ENCODE measurements at places on chromosomes 7 and 10.

- no peak for DNase-seq
Observed at GRCh38 chr7:55427800-55428199, 62.7 kb downstream of the LANCL2 start.

GRCh38 chr10:62025134-62025794 lies 123.8 kb downstream of the ARID5B start:
- DNase-seq = no peak

- DNase-seq = no peak
Observed at GRCh38 chr7:55641811-55642210, 69.5 kb upstream of the VOPP1 start.

- DNase-seq = no peak
Observed at GRCh38 chr10:117413928-117414618, 38.8 kb upstream of the PDZD8 start.

DNA sequence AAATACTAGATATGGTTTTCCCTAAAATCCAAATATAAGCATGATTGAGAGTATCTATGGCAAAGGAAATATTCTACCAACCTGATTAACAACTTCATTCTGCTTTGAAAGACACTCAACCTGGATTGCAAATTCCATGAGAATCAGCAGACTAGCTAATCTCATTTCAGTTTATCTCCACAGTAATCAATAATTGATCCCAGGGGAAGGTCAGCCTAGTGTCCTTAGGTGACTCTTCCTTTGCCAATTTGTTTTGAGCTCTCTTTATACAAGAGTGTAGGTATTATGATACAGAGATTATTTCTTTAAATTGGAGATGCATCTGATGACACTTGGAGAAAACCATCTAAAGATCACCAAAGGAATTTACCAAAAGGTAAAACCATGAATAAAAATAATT lies 100.3 kb downstream of the GRM8 start:
- no peak for DNase-seq

DNA sequence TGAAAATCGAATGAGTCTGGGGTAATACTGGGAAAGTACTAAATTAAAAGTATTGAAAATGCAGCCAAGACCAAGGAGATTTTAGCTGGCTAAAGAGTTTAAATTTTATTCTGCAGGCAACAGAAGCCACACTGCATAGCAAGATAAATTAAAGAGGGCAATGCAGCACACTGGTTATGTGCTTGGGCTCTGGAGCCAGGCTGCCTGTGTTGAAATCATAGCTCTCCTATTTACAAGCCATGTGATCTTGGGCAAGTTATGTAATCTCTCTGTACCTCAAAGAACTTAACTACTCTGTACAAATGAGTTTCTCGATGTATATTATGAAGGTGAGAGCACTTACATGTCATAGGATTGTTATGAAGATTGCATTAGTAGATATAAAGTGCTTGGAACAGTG lies 9.9 kb downstream of the SLC25A13 start:
- DNase-seq = no peak

- no peak for DNase-seq
Observed at GRCh38 chr7:106329408-106329807, 44.6 kb upstream of the NAMPT start.

DNA sequence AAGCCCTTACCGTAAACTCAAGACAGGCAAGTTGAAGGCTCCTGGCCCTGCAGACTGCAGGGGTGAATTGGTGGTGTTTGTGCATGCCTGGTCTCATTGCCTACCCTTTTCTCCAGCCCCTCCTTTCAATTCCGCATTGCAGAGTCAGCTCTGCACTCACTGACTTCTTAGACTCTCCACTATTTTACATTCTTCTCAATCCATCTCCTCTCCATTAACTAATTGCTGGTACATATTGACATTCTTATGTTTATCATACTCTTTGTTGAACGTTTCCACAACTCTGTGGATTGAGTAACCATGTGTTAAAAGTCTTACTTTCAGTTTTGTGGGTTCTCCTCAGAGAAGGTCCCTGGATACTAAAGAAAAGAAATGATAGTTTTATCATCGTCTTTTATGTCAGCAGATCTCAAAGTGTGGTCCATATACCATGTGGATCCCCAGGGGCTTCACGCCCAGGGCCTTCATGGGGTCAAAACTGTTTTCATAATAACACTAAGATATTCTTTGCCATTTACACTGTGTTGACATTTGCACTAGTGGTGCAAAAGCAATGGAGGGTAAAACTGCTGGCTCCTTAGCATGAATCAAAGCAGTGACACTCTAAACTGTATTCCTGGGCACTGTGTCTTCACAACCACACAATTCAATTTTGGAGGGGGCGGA lies 135.4 kb upstream of the FZD1 start:
- no peak for DNase-seq

GRCh38 chr10:62728479-62728878 lies 76.0 kb upstream of the ADO start:
- DNase-seq = no peak

- no peak for DNase-seq
Observed at GRCh38 chr10:96208946-96209345, 62.4 kb downstream of the BLNK start.

DNA sequence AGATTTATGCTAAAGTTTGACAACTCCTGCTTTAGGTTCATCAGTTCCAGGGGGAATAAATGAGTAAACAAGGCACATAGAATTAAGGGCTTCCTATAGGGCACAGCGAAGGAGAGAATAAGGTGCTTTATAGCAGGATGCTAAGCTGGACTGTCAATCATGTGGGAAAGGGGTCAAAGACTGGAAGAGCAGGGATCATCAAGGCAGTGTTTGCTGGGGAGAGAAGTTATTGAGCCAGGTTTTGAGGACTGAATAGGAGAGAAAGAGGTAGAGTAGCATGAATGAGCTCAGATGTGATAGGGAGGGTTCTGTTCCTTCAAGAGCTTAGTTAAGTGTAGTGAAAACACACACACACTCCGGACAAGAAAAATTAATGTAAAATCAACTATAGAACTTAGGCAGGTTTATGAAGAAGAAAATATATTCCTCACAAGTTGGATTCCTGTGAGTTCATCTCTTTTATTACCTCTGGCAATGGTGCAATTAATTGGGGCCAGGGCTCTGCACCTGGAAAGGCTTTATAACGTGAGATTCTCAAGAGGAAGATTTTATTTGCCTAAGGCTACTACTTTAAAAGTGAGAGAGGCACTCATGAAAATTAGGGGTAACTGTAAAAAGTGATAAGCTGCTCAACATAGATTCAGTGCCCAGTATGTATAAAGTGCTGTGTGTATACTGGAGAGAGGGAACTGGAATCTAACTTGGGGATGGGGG lies 222.4 kb downstream of the AUTS2 start:
- no peak for DNase-seq

GRCh38 chr10:95675403-95676116 lies 18.2 kb downstream of the TCTN3 start:
- no peak for DNase-seq

GRCh38 chr7:15889507-15889906 lies 203.0 kb upstream of the MEOX2 start:
- peak; percentile 60 for DNase-seq

DNA sequence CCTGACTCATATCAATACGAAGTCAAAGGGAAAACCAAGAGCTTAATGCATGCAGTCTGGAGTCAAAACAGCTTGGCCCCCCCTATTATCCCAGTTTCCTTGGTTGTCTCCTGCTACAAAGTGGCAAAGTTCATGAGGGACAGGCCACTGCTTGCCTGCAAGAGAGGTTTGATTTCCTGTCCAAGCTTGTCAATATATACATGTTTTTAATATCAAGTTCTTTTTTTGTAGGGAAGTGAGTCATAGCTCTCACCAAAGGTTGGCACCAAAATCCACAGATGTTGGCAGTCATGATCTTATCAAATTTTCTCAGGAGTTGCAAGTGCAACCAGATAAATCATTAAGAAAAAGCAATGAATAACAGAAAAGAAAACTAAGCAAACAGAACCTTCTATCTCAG lies 176.8 kb downstream of the COBL start:
- DNase-seq = no peak

- DNase-seq = no peak
Observed at GRCh38 chr7:4068286-4068685, 613.8 kb upstream of the FOXK1 start.

DNA sequence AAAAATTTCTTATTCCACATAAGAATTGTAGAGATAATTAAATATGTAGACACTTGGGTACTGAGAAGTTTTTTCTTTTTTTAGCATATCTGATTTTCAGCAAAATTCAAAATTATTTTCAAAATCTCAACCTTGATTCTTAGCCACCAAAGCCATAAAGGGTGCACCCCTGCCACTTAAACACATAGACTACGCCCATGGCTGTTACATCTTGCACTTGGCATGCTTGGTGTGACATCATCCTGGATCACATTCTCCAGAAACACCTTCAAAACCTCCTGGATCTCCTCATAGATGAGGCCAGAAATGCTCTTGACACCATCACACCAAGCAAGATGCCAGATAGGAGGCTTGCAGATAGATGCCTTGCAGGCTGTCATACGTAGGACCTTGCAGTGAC lies 89.1 kb upstream of the KLF14 start:
- DNase-seq = no peak

DNA sequence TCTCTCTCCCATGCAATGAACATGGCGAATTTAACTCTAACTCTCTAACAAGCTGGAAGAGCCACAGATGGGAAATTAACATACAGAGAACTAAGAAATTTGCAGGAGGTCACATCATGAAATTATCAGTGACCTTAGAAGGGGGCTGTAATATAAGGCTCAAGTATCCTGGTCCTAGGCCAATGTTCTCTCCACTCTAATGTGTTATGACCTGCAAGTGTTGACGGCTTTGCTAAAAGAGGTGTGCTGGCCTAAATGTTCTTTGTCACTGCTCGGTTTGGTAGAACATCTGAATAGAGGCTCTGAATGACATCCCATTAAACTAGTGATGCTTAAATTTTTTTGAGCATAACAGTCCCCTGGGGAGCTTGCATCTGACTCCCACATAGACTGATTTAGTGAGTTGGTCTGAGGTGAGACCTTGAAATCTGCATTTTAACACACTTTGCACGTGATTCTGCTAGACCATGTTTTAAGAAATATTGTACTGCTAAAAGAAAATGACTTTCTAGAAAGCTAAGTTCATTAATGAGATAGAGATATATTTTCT lies 129.3 kb downstream of the GFRA1 start:
- DNase-seq = no peak

- no peak for DNase-seq
Observed at GRCh38 chr10:130246113-130246512, 109.9 kb downstream of the GLRX3 start.

GRCh38 chr10:132162021-132162531 lies 24.7 kb upstream of the DPYSL4 start:
- no peak for DNase-seq

DNA sequence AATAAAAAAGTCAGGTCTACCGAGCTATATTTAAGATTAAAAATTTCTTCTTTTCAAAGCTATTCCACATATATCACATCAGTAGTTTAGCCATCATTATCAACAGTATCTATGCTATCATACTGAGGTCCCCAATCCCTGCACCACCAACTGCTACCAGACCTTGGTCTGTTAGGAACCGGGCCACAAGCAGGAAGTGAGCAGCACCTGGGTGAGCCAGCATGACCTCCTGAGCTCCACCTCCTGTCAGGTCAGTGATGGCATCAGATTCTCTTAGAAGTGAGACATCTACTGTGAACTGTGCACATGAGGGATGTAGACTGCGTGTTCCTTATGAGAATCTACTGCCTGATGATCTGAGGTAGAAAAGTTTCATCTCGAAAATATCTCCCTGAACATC lies 632.1 kb upstream of the KCND2 start:
- no peak for DNase-seq

GRCh38 chr10:1059902-1060301 lies 3.7 kb downstream of the WDR37 start:
- DNase-seq = no peak

GRCh38 chr7:116828281-116828680 lies 34.1 kb upstream of the CAPZA2 start:
- no peak for DNase-seq

DNA sequence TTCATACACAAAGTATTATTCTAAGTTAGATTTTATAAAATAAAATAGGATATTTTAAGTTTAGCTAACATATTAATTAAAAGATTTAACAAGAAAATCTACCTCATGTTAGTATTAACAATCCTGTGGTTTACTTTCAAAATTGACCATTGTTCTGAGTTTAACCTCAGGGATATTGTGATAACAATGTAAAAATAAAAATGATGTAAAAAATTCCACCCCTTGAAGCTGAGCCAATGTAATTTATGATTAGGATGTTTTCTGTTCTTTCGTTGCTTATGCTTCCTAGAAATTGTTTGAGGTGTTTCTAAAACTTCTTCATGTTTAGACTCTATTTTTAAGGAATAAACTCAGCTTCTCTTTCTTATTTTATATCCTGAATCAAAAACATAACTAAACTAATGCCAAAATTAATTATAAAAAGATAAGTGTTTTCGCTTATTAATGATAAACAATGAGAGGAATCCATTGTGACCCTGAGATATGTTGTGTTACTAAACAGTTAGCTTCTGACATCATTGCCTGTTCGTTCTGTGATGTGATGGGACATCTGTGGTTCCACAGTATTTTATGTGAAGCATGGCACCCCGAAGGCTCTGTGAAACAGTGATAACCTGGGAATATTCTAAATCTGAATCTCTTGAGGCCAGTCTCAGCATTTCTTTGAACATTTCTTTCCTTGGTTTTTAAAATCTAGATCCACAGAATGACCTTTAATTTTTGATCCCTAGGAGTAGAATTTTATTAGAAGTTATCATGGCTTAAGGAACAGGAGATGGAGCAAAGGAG lies 340.8 kb downstream of the ARL4A start:
- DNase-seq = no peak

DNA sequence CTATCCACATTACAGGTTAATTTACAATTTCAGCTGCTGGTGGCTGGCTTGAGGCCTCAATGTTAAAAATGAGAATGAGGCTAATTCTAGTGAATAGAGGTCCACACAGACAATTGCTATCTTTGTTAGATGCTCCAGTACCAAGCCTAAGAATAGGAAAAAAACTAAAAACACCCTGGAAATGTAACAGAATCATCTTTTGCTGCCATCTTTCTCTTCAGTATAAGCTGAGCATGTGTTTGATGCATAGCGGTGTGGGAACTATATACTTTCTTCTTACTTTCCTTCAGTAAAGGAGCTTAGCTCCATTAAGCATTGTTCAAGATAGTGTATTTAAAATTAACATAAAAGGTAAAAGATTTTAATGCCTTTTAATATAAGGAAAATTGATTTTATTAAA lies 5.6 kb downstream of the TMEM229A start:
- no peak for DNase-seq

GRCh38 chr7:33623267-33623666 lies 282.1 kb upstream of the BMPER start:
- DNase-seq = no peak
